ENCODE measurements at places on chromosomes 6 and 20.

DNA sequence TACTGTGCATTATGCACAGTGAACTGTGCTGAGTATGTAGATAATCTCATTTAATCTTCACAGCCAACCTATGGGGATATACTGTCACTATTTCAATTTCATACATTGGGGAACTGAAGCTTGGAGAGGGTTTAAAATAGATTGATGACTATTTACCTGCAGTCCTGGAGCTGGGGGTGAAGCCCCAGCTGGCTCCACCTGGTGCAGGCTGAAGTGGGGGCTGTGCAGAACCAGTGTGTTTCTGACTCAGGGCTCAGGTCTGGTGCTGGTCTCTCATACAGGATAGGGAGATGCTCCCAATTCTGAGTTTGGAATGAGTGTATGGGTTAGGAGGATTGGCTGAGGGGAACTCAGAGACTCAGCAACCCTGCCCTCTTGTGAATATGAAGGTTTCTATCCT, 176.1 kb upstream of the CEP162 start:
- DNase-seq = no peak

- no peak for DNase-seq
Observed at GRCh38 chr20:51387125-51387875, 155.2 kb downstream of the NFATC2 start.

DNA sequence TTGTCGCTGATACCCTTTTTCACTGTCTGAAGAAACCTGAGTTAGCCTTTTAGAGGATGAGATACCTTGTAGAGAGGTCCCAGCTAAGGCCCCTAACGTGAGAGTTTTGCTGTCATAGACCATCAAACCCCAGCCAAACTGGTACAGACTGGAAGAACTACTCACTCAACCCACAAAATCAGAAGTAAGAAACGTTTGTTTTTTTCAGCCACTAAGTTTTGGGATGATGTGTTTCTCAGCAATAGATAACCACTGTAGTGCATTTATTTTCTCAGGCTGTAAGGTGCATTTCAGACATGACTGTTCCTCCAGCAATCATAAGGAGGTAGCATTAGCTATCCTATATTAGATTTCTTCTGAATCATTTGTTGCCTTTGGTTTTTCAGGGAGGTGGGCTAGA, 407.3 kb upstream of the FLRT3 start:
- no peak for DNase-seq

DNA sequence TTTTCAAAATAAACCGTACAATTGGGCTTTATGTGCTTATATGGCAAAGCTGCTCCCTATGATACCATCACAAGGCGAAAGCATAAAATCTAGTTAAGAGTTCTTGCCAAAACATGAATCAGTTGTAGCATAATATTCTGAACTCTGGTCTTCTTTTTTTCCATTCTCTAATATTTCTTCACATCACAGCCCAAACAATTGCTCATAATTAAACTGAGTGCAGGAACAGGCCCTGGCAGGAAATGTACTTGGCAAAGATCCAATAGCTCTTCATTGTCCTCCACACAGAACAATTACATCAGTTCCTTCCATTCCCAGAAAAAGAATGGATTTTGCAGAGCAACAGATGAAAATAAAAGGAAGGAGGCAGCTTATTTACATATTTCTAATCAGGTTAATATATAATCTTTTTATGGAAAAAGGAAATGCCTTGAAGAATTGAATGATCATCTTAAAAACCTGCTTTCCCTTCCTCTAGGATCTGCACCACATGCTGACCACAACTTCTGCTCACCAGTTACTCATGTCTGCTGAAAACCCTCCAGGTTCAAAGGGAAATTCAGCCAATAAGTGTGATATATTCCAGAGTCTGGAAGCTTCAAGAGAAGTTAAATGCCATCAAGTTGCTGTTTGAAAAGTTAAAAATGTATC, 123.3 kb upstream of the COL21A1 start:
- no peak for DNase-seq

DNA sequence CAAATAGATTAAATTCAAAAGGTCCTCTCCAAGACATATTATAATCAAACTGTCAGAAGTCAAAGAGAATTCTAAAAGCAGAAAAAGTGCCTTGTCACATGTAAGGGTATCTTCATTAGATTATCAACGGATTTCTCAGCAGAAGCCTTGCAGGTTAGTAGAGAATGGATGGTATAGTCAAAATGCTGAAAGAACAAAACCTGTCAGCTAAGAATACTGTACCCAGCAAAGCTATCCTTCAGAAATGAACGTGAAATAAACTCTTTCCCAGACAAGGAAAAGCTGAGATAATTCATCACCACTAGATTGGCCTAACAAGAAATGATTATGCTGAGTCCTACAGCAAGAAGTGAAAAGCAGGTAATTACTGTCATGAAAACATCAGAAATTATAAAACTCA, 92.9 kb downstream of the STXBP5 start:
- no peak for DNase-seq

GRCh38 chr6:119985952-119986736, 636.6 kb upstream of the MAN1A1 start:
- peak; percentile 4 for DNase-seq

GRCh38 chr20:2005831-2006426, 12.1 kb upstream of the PDYN start:
- DNase-seq = peak; percentile 86

- DNase-seq = no peak
Observed at GRCh38 chr20:52923123-52923937, 48.8 kb upstream of the TSHZ2 start.

DNA sequence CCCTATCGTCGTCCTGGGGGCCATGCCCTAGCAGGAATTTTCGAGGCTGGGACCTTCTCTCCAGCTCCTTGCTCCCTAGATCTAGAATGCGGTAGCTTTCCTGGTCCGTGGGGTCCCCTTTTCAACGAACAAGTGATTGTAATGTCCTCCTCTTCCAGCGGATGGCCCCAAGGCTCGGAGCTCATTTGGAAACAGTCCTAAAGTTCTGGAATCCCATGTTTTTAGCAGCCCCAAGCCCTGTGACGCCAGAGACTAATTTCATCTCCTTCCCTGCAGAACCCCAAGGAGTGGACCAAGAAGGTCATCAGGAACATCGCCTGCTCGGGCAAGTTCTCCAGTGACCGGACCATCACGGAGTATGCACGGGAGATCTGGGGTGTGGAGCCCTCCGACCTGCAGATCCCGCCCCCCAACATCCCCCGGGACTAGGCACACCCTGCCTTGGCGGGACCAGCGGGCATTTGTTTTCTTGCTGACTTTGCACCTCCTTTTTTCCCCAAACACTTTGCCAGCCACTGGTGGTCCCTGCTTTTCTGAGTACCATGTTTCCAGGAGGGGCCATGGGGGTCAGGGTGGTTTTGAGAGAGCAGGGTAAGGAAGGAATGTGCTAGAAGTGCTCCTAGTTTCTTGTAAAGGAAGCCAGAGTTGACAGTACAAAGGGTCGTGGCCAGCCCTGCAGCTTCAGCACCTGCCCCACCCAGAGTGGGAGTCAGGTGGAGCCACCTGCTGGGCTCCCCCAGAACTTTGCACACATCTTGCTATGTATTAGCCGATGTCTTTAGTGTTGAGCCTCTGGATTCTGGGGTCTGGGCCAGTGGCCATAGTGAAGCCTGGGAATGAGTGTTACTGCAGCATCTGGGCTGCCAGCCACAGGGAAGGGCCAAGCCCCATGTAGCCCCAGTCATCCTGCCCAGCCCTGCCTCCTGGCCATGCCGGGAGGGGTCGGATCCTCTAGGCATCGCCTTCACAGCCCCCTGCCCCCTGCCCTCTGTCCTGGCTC, 48.5 kb downstream of the PYGB start:
- peak; percentile 51 for DNase-seq

DNA sequence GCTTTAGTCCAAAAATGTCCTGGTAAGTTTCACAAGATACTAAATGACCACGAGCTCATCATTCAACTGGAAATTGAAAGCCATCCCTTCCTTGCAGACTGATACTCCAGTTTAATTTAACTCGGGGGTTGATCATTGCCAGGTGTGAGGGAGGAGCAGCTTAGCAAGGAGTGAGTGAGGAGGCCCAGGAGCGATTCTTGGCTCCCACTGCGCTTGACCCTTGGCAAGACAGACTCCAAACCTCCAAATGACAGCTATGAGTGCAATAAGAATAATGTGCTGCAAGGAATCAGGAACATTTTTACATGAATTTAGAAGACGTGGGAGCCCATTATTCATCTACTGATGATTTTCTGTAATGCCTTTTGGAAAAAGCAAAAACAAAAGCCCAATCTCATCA, 64.9 kb downstream of the LAMA4 start:
- no peak for DNase-seq

- no peak for DNase-seq
Observed at GRCh38 chr20:24662322-24662721, 192.9 kb downstream of the SYNDIG1 start.

DNA sequence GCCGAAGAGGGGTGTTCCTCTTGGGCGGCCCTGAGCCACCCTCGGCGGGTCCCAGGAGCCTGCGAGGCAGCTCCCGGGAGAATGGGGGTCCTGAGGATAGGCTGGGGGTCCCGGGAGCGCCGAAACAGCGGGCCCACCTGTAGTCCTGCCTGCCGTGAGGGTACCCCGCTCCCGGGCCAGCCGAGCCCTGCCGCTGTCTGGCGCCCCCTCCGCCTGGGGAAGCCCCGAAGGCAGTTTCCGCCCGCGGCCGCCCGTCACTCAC, 280 bp downstream of the SPATA2 start:
- DNase-seq = no peak

DNA sequence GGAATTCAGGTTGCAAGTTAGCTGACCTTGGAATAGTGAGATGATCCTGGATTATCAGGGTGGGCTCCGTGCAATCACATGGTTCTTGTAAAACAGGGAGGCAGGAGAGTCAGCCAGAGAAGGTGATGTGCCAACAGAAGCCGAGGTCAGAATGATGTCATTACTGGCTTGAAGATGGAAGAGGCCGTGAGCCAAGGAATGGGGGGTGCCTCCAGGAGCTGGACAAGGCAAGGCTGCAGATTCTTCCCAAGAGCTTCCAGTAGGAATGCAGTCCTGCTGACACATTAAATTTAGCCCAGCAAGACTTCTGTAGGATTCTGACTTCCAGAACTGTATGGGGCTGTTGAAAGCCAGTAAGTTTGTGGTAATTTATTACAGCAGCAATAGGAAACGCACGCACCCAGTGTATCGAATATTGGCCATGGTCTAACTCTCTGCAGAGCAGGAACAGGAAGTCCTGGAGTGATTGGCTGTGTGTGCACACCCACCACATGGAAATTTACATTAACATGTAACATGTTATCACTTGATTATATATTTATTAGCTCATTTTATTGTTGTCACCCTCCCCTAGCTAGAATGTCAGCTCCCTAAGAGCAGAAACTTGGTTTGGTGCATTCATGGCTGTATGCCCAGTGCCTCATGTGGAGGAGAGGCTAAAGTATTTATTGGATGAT, 19.1 kb downstream of the SLC24A3 start:
- no peak for DNase-seq

GRCh38 chr20:417801-418342, 9.8 kb downstream of the RBCK1 start:
- DNase-seq = no peak

- DNase-seq = peak; percentile 40
Observed at GRCh38 chr20:62830821-62831220, 14.0 kb downstream of the COL9A3 start.

DNA sequence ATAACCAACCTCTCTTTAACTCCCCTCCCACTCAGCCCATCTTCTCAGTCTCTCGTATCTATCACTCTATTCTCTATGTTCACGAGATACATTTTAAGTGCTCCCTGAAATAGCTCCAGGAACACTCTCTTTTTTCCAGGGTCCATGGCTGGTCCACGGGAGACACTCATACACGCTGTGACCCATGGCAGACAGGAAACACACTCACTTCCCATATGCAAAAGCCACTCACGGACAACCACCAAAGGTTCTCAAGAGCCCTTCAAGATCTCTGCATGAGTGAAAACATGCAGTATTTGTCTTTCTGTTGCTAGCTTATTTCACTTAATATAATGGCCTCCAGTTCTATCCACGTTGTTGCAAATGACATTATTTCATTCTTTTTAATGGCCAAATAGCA, 71.4 kb upstream of the PCSK2 start:
- DNase-seq = no peak

DNA sequence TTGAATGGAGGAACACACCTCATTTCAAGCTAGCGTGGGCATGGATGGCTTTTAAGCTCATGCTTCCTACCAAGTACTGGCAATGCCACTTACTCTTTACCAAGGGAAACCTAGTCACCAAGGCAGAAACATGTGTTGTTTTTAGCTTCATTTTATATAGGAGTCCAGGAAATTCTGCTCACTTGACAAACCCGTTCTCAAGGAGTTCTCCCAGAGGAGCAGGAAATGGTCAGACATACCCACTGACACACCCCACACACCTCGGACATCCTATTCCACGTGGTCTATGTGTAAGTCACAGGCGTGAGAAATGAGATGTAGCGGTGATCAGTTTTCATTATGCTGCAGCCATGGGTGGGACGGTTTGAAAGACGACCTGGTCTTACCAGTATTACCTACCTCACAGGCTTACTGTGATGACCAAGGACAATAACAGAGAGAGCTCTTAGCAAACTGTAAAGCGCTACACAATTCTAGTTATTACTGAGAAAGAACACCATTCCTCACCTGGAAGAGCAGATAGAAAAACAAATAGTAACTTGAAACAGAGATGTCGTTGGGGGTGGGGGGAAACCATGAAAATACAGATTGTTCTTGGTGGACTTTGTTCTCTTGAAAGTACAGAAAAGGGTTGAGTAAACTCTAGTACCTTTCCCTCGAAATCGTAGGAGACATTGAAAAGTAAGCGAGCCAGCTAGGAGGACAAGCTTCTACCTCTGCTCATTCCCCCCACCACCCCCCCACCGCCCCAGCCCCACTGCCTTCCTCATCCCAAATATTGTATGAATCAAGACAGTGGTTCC, 1.7 kb downstream of the CNKSR3 start:
- no peak for DNase-seq

DNA sequence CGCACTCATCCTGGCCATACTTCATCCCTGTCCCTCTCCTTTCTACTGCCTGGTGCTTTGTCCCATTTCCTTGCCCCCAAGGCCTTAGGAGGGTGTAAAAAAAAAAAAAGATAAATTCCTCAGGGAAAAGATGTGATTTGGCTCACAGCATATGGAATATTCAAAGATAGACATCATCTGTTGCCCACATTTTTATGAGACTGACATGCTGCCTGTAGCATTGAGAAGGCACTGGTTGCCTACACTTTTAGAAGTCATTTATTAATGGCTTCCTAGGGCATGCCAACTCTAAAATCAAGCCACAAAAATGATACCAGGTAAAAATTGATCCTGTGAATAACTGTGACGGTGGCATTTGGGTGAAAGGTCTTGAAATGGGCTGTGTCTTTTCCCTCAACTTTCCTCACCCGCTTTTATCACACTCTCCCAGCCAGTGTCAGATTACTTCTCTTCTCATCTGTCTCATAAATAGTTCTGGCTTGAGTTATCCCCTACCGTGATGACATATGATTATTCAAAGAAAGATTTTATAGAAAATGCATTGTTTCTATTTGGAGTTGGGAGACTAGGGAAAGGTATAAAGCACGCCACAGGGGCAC, 139.4 kb downstream of the CARMIL1 start:
- DNase-seq = no peak

DNA sequence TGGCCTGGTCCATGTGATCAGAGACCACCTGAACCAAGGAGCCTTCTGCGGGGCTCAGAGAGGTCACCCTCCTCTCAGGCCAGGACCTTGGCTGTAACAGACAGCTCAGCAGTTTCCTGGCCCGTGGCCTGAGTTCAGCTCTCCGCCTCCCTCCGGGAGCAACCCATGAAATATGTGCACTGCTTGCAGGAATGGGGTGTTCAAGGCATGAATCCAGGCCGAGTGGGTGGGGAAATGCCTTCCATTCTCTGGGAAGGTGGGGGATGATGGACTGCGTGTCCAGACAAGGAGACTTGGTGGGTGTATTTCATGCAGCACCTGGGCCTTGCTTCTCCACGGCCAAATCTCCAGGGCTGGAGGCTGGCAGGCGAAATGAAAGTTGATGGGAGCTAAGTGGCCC, 46.0 kb downstream of the SIRPA start:
- peak; percentile 51 for DNase-seq

GRCh38 chr6:114739656-114740055, 396.8 kb upstream of the HS3ST5 start:
- no peak for DNase-seq
